Lower leg skin (tissue), 4 donors: ENCODE measurements at places on chromosomes 11 and 22. TPM values are rescaled to one million over a fixed set of nuclear protein-coding genes. Genes with fewer than 3 reads are reported as not detected.

TNNI2 gene
- total RNA-seq: 17.7 TPM

- no peak for DNase-seq
Observed at GRCh38 chr22:30370641-30371230, 13.9 kb downstream of the CCDC157 start.

DNA sequence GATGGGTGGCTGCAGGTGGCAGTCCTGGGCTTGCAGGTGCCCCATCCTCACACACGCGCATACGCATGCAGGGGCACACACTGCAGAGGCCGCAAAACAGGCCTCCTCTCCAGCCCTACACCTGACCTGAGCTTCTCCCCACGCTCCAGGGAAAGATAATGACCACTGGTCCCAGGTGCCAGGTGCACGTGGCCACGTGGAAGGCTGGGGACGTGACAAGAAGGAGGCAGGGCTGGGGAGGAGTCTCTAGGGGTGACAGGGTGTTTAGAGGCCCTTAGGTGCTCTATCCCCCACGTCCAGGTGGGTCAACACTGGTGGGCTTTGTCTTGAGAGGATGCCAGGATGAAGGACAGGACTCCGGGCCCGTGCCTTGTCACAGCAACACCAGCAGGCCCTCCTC lies 23.5 kb upstream of the CPT1A start:
- DNase-seq: no peak

GRCh38 chr11:67033661-67034166 lies 10.8 kb downstream of the SYT12 start:
- DNase-seq: no peak

DNA sequence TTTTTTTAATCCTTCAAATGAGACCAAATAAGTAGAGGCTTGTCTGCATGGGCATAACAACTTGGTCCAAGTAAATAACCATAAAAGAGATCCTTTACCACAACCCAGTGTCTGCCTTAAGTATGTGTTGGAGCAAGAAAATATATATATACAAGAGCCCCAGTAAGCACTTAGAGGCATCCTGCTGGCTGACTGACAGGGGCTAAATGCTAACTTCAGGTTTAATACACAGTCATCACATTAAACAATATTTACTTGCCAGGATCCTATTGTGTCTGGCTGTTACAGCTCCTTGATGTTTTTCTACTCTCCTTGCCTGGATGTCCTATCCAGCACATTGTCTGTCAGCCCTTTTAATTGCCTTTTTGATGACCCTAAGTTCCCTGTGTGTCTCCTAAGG lies 37.5 kb upstream of the MMP20 start:
- DNase-seq: no peak

- DNase-seq: no peak
Observed at GRCh38 chr11:128504486-128504885, 82.9 kb downstream of the ETS1 start.

DNA sequence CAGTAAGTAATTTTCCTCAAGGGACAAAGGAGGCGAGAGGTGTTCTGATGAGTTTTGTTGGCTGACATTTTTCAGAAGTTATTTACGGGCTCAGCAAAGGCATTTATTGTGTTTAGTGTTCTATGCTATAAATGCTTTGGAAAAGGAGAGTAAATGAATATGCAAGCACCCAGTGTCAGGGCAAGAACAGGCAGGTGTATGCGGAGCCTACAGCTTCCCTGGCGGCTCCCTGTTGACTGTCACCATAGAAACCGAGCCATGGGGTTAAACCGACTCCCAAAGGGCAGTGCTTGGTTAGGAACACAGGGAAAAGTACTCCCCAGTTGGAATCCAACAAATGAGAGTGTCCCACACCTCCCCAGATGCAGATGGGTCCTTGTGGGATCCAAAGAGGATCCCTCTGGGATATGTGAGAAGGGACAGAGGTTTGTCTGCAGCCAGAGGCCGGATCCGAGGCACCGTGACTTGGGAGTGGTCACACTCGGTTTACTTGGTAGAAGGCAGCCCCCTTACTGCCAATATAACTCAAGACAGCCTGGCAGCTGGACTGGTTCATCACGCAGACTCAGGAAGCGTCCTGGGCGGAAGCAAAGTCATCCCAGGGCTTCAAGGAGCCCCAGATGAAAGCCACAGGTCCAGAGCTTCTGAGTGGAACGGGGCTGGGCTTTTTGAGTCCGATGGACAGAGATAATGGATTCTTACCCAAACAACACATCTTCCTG lies 329.7 kb downstream of the CTTN start:
- no peak for DNase-seq

GRCh38 chr11:93192163-93192562 lies 5.6 kb downstream of the SLC36A4 start:
- no peak for DNase-seq

DNA sequence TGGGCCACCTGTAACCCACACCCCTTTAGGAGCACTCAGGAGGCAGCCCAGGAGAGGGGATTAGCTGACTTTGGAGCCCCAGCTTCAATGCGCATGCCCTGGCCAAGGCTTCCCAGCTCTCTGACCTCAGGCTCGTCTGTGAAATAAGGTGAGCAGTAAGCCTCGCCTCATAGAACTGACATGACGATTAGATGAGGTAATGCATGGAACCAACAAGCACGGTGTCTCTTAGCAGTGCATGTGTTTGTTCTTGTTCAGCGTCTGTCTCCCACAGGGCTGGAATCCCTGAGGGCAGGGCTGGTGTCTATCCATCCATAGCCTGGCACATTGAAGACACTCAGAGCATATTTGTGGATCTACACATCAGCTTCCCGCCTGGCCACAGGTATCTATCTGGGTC lies 415.4 kb downstream of the MN1 start:
- DNase-seq: peak; percentile 49

GRCh38 chr11:111230122-111230465 lies 15.4 kb upstream of the POU2AF2 start:
- DNase-seq: no peak

GRCh38 chr11:7986768-7987559 lies at the start of gene EIF3F:
TSS of gene EIF3F (plus strand) at chr11:7987337. CDS start at chr11:7987353, 16 bp downstream.
- peak; percentile 97 for DNase-seq

- no peak for DNase-seq
Observed at GRCh38 chr22:17785185-17786184, 11.2 kb upstream of the BID start.

GRCh38 chr11:20754933-20755332 lies 85.5 kb downstream of the NELL1 start:
- no peak for DNase-seq

TMEM179B gene
- 82.1 TPM for total RNA-seq

DNA sequence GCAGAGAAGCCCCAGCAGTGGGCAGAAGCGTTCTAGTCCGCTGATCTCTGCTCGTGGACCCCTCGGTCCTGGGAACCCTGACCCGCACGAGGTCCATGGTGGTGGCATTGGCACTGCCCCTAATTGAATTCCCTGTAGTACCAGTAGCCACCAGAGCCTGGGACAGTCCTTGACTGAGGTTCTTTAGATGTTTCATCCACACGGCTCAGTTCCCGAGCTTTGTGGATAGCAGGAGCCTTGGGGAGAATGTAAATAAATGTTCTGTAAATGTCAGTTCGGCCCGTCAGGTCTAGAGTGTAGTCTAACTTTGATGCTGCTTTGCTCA lies 39.4 kb upstream of the SEPTIN5 start:
- DNase-seq: peak; percentile 59

DNA sequence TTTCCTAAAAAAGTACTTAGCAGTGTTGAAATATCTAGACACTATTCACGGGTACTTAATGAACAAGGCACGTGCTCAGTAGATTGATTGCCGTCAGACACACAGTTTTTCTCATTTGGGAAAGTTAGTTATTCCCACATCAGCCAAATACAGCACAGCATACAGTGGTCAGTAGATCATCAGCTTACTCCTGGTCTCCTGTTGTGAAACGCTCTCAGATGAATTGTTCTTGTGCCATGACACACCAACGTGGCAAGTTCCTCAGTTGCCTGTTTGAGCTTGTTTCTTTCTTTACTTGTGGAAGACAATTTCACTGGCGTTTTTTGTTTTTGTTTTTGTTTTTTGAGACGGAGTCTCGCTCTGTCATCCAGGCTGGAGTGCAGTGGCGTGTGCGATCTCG lies 8.6 kb downstream of the TAB1 start:
- DNase-seq: peak; percentile 33

GRCh38 chr22:27223317-27224177 lies 566.2 kb downstream of the MIAT start:
- no peak for DNase-seq

GRCh38 chr22:38753948-38754750 lies 1.6 kb downstream of the SUN2 start:
- peak; percentile 79 for DNase-seq

DNA sequence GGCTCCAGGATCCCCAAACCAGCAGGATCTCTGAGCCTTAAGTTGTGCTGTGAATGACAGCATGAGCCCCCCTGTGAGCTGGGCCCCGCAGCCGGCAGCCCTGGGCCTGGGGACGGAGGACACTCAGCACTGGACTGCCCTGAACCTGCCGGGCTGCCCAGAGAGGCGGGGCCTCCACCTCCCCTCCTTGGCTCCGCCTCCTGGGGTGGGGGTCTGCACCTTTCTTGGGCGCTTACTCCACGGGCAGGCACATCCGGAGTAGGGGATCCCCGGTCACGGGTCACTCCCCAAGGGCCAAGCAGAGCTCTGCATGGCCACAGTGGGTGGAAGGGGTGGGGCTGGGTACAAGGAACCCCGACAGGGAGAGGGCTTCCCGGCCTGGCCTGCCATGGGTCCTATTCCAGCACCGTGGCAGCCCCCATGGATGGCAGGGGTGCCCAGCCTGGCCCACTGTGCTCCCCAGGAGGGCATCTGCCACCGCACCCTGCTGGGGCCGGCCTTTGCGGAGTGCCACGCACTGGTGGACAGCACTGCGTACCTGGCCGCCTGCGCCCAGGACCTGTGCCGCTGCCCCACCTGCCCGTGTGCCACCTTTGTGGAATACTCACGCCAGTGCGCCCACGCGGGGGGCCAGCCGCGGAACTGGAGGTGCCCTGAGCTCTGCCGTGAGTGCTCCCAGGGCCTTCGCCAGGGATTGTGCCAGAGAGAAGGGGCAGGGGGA lies 5.4 kb downstream of the MUC5B start:
- DNase-seq: no peak

GRCh38 chr11:26522912-26523610 lies 49.0 kb downstream of the MUC15 start:
- no peak for DNase-seq

PNPLA3 gene
- total RNA-seq: 22.9 TPM

- DNase-seq: peak; percentile 82
Observed at GRCh38 chr11:76656050-76656531, 14.5 kb downstream of the LRRC32 start.

DNA sequence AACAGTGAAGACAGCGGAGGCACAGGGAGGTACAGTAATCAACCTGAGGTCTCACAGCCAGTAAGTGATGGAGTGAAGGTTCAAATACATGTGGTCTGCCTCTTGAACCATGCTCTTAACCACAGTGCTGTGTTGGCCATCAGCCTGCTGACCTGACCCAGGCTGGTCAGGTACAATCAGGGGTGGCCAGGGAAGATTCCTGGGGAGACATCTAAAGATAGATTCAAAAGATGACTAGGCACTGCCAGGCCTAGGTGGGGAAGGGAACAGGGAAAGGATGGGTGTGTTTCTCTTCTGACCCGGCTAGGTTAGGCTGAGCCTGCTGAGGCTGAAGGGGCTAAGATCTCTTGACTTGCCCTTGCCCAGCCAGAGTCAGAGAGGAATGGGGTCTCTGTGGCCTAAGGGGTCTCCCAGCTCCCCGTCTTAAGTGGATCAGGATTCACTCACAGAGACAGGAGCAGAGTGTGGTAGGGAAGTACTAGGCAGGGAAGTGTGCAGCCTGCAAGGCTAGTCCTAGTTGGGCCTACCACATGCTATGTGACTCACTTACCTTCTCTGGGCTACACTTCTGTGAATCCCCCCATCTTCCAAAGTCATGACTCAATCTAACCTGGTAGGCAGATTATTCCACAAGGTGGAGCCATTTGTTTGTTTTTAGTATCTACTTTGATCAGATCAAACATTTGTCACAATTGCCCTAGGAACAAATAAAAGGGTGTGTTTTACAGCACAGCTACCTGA lies 10.4 kb upstream of the SREBF2 start:
- no peak for DNase-seq

DNA sequence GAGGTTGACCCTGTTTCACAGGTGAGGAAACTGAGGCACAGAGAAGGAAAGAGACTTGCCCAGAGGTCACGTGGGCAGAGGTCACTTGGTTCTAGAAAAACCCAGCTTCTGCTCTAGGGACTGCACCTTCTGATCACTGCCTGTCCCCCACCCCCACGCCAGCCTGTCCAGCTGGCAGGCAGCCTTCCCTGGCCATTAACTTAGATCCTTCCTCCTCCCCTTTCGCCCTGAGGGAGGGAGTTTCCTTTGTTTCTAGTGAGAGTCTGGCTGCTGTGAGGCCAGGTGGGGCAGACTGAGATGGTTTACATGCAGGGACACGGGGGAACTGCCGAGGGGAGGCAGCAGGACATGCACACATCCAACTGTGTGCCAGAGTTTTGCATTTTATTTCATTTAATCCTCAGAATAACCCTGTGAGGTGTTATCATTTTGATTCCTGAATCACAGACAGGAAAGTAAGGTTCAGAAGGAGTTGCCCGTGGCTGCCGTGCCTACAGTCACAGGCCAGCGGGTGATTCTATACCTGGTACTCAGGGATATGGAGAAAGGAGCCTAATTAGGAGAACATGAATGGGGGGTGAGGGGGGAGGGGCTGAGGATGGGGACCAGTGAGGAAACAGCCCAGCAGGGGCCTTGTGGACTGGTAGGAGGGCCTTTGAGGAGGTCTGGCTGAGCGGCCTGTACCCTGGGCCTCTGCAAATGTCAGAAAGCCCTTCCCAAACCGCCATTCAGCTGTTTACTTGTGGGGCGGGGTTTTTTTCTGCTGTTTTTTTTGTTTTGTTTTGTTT lies 3.4 kb downstream of the FAM83F start:
- no peak for DNase-seq

GRCh38 chr11:90220391-90220790 lies 2.5 kb downstream of the CHORDC1 start:
- DNase-seq: no peak

DNA sequence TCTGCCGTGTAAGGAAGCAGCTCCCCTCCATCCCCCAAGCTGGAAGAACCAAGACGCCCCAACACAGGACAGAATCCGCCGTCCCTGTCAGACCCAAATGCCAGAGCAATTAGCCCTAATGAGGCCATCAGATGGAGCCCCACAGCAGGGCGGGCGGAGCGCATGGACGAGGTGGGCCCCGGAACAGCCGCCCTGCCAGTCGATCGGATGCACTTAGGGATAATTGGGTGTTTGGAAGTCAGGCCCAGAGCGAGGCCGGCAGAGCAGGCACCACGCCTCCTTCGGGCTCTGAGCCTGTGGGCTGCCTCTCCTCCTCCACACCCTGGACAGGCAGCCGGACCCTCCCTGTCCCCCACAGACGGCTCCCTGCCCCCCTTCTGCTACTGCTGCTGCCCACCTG lies 5.5 kb upstream of the TH start:
- no peak for DNase-seq

- DNase-seq: no peak
Observed at GRCh38 chr22:36317658-36318271, 64.8 kb downstream of the APOL1 start.

OSBP2 gene
- total RNA-seq: 7.2 TPM
